Transverse colon (tissue), 4 donors: ENCODE measurements at places on chromosomes 12 and 14.

DNA sequence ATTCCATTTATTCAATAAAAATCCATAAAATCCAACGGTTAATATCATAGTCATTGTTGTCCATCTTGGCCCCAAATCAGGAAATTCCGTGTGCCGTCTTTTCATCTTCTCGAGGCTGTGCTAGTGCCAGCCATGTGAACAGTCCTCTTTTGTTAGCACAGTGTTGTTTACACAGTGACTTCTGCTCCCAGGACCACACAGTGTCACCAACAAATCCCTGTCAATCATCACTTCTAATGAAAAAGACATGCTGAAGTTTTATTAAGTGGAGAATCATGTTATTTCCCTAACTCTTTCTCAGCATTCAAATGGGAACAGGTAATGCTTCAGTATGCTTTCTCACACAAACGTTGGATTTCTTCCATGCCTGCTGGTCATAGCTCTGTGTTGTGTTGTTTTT is 1.9 kb upstream of the SLCO1A2 start:
- DNase-seq = no peak

DNA sequence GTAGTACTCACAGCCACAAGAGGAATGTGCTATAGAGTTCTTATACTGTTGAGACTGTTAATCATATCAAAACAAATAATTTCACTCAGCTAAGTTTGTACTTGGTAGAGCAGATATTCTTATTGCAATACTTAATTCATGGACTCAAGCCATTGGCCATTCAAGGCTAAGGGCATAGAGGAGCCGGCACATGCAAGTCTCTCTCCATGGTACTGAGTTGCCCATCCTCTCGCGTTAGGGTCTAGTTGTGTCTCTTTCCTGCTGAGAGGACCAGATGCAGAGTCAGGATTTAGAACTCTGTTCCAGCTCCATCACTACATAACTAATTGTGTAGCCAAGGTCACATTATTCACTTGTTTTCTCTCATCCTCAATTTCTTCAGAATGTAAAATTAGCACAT is 14.4 kb upstream of the TUNAR start:
- DNase-seq = no peak

- no peak for DNase-seq
These were observed 1090.6 kb downstream of the GALC start for GRCh38 chr14:86902176-86902950.

DNA sequence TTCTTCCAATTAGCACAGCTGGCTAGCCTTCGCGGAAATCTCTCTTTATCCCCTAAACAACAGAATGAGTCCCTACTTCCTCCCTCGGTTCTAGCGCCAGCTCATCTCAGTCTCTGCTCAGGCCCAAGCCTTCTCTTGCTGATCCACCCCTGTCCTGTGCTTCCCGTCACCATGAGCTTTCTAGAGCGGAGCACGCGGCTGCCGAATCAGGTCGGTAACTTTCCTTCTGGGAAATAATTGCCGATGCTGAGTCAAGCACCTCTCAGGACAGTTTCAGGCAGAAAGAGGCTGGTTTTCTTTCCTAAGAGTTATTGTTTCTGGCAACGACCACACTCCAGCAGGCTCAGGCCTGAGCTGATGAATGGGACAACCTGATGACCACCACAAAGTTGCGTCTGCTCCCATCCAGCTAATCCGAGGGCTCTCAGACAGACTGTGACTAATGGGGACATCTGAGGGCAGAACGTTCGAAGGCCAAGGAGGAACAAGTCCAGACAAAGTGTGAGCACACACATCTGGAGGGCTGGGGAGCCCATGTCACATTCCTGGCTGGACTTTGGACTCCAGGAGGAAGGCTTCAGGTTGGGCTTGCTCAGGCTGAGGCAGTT is 13.6 kb upstream of the GPR68 start:
- DNase-seq = peak; percentile 36

DNA sequence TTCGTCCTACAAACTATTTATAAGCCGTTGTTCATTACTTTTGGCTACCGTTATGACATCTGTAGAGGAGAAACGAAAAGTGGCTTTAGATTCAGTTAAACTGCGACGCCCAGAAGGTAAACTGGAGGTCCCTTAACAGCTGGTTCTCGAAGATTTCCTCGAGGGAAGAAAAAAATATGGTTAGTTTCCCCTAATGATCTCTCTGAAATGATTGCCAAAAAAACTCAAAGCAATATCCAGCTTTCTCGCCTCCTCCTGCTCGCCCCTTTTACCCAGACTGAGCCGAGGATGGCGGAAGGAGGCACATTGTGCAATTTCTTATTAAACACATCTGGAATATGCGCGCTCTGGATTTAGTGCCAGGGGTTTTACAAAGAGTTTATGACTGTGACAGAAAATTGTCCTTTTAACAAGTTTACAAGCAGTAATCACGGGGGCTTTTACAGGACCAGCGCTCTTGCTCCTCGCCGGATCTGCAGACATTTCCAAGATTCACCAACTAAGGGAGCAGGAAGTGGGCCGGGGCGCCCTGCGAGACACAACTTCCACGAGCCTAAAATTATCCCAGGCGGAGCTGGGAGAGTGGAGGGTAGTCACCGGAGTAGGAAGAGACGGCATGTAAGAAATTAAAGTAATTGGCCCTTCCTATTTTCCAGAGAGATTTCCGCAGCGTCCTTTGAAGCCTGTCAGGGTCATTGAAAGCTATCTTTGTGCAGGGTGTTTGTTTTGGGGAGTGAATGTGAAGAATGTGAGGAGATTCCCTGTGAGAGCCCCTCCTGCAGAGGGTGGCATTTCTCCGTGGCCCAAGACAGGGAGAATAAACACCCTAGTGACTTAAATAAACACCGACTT is 5.6 kb downstream of the SIX1 start:
- no peak for DNase-seq

GRCh38 chr14:91244501-91244901 is at the start of gene GPR68:
GPR68 (minus strand) TSS chr14:91244704; CDS start chr14:91235050, 9,654 bp downstream.
- peak; percentile 22 for DNase-seq

DNA sequence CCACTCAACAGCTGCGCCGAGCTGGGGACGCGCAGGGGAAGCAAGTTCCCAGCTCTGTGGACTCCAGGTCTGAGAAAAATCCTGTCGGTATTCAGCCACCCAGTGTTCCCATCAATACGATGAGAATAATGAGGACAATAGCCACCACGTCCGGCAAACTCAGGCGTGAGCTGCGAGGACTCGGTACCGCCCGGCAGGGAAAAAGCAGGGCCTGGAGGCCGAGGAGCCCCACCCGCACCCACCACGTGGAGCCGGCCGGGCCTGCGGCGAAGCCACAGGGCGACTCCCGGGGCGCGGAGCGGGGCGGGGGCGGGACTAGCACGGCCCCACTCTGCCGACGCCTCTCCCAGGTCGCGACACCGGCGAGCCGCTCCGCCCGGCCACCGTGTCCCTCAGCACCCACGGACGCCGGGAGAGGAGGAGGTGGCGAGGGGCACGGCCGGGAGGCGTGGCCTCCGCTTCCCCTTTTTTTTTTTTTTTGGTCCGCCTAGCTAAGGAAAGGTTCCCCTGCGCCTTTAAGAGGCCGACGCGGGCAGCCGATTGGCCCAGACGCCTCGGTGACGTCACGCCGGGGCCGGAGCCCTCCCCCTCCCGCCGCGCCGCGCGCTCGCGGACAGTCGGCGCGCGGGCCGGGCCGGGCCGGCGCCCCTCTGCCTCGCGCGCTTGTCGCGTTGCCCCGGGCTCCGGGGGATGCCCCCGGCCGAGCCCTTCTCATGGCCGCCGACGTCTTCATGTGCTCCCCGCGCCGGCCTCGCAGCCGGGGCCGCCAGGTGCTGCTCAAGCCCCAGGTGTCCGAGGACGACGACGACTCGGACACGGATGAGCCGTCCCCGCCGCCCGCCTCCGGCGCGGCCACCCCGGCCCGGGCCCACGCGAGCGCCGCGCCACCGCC is at the start of gene MLXIP:
Gene MLXIP, plus strand, starts transcription at position 616 of the 892 bp plus-strand sequence. Its CDS starts 98 bp downstream, at position 714.
- DNase-seq = peak; percentile 96

- DNase-seq = no peak
These were observed 32.2 kb upstream of the IGF1 start for GRCh38 chr12:102512523-102512922.

DNA sequence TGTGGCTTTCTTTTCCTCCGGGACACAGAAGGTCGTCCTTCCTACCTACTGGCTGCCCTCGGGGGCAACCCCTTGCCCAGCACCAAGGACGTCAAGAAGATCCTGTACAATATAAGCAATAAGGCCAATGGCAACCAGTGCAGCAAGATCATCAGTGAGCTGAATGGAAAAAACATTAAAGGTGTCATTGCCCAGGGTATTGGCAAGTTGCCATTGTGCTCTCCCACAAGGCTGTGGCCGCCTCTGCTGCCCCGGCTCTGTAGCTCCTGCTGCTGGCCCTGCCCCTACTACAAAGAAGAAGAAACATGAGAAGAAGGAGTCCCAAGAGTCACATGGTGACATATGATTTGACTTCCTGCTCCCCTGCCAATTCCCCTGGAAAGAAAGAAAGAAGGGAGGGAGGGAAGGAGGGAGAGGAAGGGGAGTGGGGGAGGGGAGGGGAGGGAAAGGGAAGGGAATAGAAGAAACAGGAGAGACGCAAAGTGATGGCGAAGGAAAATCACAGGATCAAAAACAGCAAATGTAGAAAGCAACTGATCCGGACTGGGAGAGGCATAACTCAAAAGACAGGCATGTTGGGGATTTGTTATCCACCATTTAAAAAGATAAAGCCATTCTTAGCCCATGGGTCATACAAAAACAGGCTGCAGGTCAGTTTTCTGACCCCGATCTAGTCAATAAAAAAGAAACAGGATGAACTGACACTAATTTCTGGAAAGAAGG is 61.3 kb upstream of the RESF1 start:
- peak; percentile 22 for DNase-seq

- no peak for DNase-seq
These were observed 24.2 kb upstream of the NOVA1 start for GRCh38 chr14:26621807-26622560.

DNA sequence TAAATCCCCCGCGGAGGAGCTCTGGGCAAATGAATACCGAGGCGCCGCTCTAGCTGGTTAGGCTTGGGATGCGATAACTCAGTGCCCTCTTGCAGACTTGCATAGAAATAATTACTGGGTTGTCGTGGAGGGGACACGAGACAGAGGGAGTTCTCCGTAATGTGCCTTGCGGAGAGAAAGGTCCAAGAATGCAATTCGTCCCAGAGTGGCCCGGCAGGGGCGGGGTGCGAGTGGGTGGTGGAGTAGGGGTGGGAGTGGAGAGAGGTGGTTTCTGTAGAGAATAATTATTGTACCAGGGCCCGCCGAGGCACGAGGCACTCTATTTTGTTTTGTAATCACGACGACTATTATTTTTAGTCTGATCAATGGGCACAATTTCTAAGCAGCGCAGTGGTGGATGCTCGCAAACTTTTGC is 2.5 kb upstream of the TBX5 start:
- DNase-seq = no peak

DNA sequence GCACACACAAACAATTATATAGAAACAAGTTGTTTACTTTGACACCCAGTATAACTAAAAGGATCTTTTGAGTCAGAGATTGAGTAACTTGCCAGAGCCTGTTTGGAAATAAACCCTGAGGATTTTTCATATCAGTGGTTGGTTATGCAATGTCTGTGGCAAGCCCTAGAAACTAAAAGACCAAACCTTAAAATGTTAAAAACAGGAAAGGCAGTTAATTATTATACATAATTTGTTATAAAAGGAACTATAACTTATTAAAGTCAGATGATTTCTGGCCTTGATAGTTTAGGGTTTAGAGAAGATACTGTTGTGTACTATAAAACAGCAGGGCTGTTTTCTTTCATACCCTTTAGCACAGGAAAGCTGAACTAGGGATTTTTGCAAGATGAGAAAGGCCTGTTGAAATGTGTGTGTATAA is 44.1 kb downstream of the PSEN1 start:
- no peak for DNase-seq

DNA sequence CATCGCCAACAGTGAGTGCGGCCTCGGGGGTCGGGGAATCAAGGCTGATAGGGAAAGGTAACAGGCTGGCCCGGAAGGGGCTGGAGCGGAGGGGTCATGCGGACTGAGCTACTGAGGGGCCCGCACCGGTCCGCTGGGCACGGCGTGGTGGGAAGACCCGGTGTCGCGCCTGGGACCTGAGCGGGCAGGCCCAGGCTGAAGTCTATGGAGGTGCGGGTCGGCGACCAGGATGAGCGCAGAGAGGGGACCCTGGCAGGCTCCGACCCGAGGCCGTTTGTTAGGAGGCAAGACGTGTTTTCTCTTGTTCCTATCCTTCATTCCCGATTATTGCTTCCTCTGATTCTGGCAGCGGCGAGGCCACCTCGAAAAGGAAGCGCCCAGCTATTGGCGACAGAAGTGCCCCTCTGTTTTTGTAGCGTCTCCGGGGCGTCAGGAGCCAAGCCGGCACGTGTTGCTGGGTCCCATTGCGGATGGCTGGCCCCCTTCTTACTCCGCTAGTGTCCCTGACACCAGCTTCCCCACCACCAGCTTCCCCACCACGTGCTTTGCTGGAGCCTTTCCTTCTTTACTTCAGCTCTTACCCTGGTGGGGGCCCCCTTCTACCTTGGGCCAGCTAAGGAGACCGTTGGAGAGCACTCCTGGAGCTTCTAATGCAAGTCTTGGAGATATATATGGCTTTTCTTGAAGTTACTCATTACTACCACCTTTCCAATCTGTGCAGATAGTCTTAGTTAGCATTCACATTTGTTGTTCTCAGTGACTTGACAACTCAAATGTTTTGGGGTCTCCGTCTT is 653 bp downstream of the PA2G4 start:
- no peak for DNase-seq

DNA sequence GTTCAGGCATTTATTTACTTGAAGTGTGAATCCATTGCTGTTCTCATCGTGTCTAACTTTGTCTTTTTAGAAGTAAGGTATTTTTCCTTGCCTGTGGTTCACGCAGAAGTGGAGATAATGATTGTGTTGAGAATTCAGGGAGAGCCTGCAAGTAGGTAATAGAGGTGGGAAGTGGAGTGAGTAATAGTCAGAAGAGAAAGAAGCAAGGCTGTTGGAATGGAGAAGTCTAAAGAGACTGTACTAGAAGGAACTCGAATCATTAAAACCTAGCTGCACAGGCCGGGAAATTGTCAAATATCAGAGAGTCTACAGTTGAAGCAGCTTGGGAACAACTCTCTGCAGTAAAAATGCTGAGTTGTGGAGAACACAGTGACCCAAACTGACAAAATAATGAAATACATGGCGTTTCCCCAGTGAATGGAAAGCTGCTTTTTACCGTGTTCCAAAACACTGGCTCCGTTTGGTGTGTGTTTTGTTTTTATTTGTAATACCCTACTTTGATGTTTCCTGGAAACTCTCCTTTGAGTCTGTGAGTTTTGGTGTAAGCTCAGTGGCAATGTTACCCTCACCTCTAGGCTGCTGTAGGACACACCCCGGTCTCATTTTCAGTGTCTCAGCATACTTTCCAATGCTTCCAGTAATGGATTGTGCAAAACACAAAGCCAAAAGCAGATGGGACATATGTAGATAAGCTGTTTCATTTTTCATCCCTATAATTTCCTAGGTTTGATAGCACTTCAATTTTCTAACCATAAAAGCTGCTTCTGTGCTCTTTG is 146.6 kb downstream of the CRADD start:
- no peak for DNase-seq

GRCh38 chr12:28780096-28780495 is 369.0 kb upstream of the FAR2 start:
- DNase-seq = peak; percentile 9
